Left ventricle myocardium inferior (tissue), 1 donor: ENCODE measurements at places on chromosomes 4 and X.

DNA sequence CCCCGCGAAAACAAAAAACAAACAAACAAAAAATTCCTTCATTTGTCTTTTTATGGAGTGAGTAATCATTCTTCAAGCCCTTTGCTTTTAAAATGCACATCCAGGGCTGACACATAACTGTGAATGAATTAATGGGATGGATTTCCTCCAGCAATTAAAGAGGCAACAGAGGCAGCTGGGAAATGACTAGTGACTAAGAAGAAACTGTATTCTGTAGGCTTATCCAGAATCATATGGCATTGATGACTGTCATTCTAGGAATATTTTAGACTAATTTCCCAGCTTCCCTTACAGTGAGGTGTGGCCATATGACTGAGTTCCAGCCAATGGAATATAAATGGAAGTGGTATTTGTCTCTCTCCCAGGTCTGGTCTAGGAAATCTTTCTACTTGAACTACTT lies 46.8 kb upstream of the PDE5A start:
- DNase-seq, result no peak

- DNase-seq, result no peak
Observed at GRCh38 chrX:130543603-130544325, 142.0 kb downstream of the RBMX2 start.

GRCh38 chrX:51867626-51868025 lies 25.8 kb upstream of the MAGED1 start:
- no peak for DNase-seq

- DNase-seq, result no peak
Observed at GRCh38 chr4:44801384-44801783, 75.0 kb upstream of the GNPDA2 start.

DNA sequence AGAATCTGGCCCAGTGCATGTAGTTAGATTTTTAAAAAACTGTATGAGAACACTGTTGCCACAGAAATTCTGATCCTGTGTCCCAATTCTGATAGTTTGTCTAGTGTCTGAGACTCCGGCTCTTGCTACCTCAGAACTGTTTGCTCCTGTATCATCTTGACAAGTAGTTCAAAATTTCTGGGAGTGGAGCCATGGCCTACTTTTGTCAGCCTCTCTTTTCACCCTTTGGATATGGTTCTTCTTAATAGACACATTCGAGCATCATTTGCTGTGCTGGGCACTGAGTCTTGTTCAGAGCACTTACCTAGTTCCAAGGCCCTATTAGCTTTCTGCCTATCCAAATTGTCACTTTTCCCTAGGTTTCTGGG lies 46.9 kb downstream of the ATP10D start:
- DNase-seq, result no peak

DNA sequence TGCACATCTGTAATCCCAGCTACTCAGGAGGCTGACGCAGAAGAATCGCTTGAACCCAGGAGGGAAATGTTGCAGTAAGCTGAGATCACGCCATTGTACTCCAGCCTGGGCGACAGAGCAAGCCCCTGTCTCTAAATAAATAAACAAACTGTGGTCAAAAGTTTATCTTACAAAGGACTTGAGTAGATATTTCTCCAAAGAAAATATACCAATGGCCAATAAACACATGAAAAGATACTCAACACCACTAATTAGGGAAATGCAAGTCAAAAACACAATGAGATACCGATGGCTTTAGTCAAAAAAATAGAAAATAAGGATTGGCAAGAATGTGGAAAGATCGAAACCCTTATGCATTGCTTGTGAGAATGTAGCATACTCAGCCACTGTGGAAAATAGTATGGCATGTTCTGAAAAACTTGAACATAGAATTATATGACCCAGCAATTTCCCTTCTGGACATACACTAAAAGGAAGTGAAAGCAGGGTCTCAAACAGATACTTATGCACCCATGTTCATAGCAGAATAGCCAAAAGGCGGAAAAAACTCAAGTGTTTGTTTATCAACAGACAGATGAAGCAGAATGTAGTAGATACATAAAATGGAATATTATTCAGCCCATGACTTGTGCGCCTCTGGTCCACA lies 2.0 kb upstream of the CFAP97 start:
- no peak for DNase-seq

DNA sequence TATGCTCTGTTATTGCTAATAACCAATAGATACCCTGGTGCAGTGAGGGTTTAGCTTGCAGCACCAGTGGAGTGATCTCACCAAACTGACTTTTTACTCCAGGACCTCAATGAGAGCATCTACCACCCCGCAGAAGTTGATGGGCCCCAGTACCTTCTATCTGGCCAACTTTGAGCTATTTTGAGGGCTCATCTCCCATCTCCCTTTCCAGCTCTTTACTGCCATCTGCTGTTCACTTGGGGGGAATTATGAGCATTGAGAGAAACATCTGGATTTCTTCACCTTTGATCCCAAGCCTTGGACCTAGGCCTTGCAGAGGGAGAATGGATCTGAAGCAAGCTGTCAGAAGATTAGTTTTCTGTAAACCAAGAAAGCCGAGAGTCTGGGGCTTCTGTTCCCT lies 143.6 kb downstream of the TMEM164 start:
- no peak for DNase-seq

- DNase-seq, result no peak
Observed at GRCh38 chr4:2647403-2648158, 108.6 kb downstream of the TNIP2 start.

DNA sequence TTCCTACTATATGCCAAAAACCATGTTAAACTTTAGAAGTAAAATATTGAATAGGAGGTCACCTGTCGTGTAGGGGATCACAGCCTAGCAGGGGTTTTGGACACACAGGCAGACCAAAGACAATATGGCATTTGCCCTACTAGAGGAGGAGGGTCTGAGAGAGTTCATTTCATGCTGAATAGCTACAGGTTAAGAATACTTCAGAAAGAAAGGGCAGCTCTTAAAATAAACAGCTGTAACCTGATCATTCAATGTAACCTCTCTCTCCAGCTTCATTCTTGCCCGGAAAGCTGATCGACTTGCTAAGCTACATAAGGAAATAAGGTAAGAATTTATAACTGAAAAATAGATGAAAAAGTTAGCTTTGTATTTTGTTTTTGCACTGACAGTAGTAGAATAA lies 79.9 kb downstream of the MAOA start:
- DNase-seq, result no peak

GRCh38 chr4:54547299-54548097 lies 110.3 kb upstream of the KIT start:
- DNase-seq, result no peak

DNA sequence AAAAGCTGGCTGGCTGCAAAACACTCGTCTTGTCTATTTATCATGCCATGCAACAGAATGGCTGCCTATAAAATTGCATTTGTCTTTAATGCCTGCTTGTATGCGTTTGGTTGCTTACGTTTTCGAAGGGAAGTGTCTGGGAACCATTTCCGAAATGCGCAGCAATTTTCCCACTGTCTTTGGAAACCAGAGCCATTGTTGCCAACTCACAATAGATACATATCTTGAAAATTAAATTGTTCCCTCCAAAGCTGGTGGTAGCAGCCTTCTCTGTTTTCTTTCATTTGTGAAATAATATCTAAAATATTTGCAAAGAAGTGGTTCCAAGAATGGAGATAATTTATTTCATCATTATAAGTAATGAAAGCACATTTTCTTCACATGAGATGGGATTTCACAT lies 53.4 kb downstream of the MAMLD1 start:
- DNase-seq, result no peak

GRCh38 chrX:20514358-20514757 lies 247.6 kb upstream of the RPS6KA3 start:
- no peak for DNase-seq

- DNase-seq, result no peak
Observed at GRCh38 chr4:56184214-56184613, 203.1 kb downstream of the AASDH start.

DNA sequence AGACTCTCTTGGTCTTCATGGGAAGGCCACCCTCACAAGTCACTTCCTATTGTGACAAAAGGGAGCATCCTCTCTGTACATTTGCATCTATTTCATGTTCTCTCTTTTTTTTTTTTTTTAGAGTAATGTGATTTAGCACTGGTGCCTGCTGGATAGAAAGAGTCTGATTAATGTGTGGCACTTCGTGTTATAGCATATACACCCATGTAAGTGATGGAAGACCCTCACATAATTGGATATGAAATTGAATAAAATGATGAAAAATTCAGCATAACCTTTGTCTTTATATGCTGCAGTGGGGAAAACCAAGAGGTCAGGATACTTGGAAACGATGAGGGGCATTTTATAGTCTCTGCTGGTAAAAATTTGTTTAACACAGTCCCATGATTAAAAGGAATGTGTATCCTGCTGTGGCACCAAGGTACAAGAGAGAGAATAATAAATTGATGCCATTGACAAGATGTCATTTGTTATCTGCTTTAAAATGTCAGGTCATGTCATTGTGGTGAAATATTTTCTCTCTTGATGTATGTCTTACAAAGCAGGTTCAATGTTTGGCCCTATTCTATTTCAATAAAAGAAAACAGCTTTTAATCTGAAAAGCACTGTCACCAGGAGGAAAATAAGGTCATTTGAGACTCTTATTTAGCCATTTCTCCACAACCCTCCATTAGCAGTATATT lies 1115.4 kb downstream of the STPG2 start:
- DNase-seq, result no peak

DNA sequence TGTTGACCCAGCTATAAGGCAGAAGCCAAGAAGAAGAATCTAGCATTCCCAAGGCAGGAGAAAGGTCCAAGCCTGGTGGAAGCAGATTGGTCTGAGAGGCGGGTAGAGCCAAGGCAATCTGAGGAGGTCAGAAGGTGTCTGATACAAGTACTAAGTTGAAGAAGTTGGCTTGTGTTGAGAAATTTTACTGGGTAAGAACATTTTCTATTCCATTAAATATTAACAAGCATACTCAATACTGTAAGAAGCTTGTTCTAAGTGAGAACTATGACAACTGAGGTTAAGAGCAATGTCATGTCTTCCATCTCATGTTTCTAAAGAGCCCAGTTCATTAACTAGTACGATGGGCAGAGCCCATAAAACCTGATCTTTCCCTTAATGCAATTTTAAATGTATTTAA lies 75.0 kb downstream of the FAM13A start:
- DNase-seq, result no peak

GRCh38 chr4:151931563-151931962 lies 170.8 kb upstream of the GATB start:
- DNase-seq, result no peak

- no peak for DNase-seq
Observed at GRCh38 chr4:80307774-80308465, 27.6 kb upstream of the CFAP299 start.

DNA sequence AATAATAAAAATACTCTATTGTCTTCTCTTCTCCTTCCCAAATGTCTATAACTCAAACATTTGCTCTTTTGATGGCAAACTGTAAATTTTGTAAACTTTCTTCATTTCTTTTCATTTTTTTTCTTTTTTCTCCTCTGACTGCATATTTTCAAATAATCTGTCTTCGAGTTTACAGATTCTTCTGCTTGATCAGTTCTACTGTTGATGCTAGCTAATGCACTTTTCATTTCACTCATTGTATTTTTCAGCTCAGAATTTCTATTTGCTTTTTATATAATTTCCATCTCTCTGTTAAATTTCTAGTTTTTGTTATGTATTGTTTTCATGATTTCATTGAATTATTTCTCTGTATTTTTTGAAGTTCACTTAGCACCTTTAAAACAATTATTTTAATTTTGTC lies 646.8 kb upstream of the INTU start:
- DNase-seq, result no peak

DNA sequence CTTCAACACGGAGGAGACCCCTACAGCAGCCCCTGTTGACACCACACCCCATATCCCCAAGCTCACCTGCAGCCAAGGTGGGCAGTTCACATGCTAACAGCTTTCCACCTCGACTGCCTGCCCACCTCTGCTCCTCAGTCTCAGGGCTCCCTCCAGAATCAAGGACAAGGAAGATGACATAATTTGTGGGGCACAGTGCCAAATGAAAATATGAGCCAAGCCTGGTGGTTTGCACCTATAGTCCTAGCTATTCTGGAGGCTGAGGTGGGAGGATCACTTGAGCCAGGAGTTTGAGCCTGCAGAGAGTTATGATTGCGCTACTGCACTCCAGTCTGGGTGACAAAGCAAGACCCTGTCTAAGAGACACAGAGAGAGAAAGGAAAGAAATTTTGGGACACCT lies 516.3 kb downstream of the BCOR start:
- DNase-seq, result no peak

GRCh38 chrX:119870626-119871131 lies 854 bp downstream of the RNF113A start:
- DNase-seq, result no peak

- DNase-seq, result peak; percentile 39
Observed at GRCh38 chr4:81724925-81725329, 253.2 kb upstream of the RASGEF1B start.

DNA sequence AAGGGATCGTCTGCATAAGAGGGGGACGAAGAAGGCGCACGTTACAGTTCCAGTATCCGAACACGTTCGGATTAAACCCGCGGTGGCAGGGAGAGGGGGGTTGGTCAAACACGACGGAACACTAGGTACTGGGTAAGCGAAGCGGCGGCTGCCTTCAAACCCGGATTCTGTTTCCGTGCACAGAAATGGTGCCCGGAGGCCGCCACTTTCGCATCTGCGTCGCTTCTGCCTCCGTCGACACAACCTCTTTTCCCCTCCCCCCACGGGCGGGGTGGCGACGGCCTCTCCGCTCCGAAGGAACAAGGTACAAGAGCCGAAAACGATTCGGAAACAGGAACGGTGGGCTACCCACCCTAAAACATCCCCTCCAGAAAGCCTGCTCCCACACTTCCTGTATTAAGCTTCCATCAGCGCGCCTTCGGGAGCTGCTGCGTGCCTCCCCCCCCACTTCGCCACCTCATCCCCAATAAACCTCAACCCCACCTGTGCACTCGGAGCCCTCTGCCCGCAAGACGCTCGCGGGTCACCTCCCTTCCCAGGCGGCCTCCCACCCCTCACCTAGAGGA lies 667 bp downstream of the G3BP2 start:
- DNase-seq, result peak; percentile 67

GRCh38 chr4:45294464-45294863 lies 568.1 kb upstream of the GNPDA2 start:
- DNase-seq, result no peak

DNA sequence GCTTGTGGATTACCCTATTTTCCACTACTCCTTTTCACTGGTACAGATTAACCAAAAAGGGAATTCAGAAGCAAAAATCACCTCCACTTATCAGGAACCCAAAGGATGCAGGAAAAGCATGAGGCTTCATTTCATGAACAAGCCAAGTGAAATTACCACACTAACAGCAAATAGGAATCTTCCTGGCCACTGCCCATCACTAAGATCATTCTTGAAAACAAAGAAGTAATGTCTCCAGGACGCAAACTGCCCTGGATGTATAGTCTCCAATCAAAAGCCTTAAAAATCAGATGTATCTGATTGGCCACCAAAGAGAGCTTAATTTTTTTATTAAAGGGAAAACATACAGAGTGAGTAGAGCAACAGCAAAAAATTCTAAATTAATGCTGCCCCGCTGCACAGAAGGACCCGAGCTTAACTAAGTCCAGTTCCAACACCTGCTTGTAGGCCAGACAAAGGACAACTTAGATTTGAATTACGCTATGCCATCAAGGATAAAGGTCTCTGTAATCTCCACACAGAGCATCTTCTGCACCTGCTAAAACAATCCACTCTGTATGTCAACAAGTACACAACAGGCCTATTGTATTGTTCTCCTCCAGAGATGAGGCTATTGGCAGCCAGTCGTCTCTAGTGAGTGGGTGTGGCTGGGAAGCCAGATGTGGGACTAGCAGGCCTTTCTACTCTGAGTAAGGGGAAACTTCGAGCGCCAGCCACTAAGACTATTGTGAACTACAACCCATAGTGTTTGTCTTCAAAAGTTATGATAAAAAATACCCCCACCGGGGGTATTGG lies 12.4 kb downstream of the ZDHHC9 start:
- peak; percentile 38 for DNase-seq
